ENCODE measurements at places on chromosomes 3 and 15.

- no peak for DNase-seq
Measured at GRCh38 chr15:40762919-40763800, 708 bp upstream of the GCHFR start.

DNA sequence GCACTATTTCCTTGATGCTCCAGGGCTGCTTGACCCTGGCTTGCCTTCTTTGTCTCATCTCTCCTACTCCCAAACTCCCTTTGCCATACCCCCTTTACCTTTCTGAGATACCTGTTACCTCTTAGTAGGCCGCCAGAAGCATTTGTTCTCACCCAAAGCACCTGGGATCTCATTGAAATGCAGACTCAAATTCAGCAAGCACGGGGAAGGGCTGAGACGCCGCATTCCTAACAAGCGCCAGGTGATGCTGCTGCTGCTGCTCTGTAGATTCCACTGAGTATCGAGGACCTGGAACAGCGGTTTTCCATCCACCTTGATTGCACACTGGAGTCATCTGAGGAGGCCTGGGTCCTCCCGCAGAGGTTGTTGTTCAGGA, 91.8 kb downstream of the TMEM266 start:
- no peak for DNase-seq

DNA sequence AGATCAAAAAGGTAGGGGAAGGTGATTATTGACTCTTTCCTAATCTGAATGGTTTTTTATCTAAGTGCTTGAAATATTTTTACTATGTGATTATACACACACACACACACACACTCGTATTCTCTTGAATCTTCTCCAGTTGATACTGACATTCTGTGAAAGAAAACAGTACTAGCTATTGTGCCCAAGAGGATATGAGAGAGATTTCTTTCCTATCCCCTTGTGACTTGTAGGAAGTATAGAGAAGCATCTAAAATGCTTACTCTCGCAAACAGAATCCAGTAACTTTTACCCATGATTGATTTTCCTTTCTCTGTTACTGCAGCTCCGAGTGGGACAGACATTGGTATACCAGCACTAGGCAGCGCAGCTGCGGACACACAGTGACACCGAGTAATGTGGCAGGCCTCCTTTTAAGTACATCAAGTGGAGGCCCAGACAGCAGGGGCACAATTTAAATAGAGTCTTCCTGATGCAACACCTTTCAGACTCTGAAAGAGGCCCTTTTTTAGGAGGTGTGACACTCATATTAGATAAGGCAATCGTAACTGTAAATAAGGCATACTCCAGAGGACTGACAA, 421.0 kb upstream of the CNTN4 start:
- no peak for DNase-seq

- DNase-seq = no peak
Measured at GRCh38 chr3:134276086-134276485, 25.4 kb upstream of the RYK start.

GRCh38 chr3:157692468-157692867, 189.3 kb upstream of the VEPH1 start:
- DNase-seq = no peak

DNA sequence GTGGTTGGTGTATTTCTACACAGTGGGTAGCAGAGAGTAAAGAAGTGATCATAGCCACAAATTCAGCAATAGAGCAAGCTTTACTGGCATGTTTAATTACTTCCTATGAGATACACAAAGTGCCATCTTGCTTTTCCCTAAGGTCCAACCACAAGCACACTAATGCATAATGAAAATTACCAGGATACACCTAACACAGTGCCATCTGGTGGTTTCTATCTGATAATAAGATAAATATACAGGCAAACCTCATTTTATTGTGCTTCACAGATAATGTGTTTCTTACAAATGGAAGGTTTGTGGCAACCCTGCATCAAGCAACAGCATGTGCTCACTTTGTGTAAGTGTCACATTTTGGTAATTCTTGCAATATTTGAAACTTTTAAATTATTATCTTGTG, 223.0 kb downstream of the NSUN3 start:
- no peak for DNase-seq

- DNase-seq = no peak
Measured at GRCh38 chr3:55330355-55330754, 156.8 kb downstream of the WNT5A start.

DNA sequence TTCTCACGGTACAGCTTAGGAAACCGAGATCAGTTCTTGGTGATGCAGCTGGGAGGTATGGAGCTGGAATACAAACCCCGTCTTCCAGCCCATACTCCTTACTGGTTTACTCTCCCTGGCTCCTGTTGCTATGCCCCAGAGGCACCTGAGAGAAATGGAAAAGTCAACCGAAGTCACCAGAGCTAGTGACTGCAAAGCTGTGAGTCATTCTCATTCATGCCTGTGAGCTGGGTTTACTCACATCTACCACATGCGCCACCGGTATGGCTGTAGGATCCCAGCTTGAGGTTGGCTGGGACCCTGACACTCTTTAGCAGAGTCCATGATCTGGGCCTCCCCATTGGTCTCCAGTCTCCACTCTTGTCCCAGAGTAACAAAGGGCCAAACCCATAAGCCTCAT, 111.5 kb upstream of the ETV5 start:
- no peak for DNase-seq

DNA sequence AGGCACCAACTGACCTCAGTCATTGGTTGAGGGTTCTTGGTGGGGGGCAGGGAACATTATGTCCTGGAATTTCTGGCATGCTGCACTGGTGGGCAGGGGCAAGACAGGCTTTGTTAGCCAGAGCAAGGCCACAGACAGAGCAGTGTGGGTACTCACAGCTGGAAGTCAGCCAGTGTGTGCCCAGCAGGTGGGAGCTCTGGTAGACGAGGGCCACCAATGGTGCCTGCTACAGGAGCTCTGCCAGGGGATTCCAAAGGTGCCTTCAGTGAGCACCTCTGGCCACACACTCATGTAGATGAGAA, 31.3 kb downstream of the CYP8B1 start:
- no peak for DNase-seq

GRCh38 chr3:112739252-112739965, 98.5 kb upstream of the CCDC80 start:
- no peak for DNase-seq

DNA sequence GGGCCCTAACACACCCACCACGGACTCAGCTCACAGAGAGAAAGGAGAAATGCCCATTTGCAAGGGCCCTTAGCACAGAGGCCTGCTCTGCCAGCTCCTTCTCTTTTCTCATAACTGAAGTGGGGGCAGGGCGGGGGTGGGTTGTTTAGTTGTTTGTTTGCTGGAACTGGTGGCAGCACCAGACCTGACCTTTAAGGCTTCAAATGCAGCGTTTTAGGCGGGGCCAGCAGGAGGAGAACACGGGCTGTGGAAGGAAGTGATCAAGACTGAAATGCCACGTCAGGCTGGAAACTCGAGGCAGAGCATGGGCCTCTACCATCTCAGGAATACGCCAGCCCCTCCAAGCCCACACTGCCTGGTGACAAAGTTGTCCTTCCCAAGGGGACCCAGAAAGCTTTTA, 9.3 kb downstream of the CACNA2D2 start:
- DNase-seq = no peak

GRCh38 chr3:141272906-141273662, 41.5 kb downstream of the PXYLP1 start:
- DNase-seq = no peak

DNA sequence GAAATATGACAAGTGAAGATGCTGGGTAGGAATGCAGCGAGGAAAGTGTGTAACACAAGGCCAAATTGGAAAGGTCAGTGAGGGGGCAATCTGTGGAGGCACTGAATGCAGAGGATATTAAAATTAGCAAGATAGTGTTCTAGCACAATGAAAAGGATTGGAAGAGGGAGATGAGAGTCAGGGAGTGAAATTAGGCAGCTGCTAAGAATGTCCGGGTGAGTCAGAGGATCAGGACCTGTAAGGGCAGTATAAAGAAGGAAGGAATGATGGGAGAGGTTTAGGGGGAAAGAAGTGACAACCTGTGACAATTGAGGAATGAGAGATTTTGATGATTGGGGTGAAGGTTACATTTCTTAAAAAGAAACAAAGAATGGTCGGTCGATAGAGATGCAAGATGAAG, 103.5 kb downstream of the UBE3A start:
- DNase-seq = no peak
